ENCODE measurements at places on chromosomes 2 and 18.

GRCh38 chr2:197871780-197872456 is 67.5 kb downstream of the PLCL1 start:
- peaks cover 2% of the 10 kb centered on the region for H3K27me3 ChIP-seq
- no peak overlapping the region for H3K4me3 ChIP-seq
- no peak for DNase-seq
- no peaks in the 10 kb centered on the region for H3K36me3 ChIP-seq

DNA sequence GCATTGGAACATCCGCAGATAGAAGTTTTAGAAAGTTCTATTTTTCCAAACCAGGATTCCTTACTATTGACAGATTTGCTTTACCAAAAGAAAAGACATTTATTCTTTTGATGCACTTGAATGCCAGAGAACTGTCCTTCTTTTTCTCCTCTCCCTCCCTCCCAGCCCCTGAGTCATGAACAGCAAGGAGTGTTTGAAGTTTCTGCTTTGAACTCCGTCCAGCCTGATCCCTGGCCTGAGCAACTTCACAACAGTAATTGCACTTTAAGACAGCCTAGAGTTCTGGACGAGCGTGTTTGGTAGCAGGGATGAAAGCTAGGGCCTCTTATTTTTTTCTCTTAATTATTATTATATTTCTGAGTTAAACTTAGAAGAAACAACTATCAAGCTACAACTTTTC is 33.6 kb downstream of the APCDD1 start:
- H3K4me1 ChIP-seq: peaks cover 33% of the 10 kb centered on the region
- peaks cover 47% of the 10 kb centered on the region for H3K36me3 ChIP-seq
- no peaks in the 10 kb centered on the region for H3K27me3 ChIP-seq
- H3K4me3 ChIP-seq: no peak overlapping the region

- H3K4me1 ChIP-seq: peaks cover 17% of the 10 kb centered on the region
- peaks cover 100% of the 10 kb centered on the region for H3K27me3 ChIP-seq
- H3K4me3 ChIP-seq: peak overlapping the region; percentile 94
- H3K36me3 ChIP-seq: no peaks in the 10 kb centered on the region
Measured at GRCh38 chr18:37565977-37566478, 430 bp upstream of the CELF4 start.

GRCh38 chr2:44107974-44108373 is 60.7 kb upstream of the PPM1B start:
- H3K4me3 ChIP-seq: no peak overlapping the region
- no peaks in the 10 kb centered on the region for H3K4me1 ChIP-seq
- no peak overlapping the region for H3K27ac ChIP-seq

All from nephron progenitor cell (in vitro differentiated cells).